Stimulated activated CD4-positive, alpha-beta T cell treated with anti-CD3 and anti-CD28 coated beads, TNF-alpha, amount 100 ng/mL, for 1 hour (primary cell): ENCODE measurements at places on chromosomes 13 and 19.
A peak's percentile ranks its signal among the peaks of the same experiment; 100 is the strongest.

GRCh38 chr19:40565910-40566495, 10.7 kb upstream of the SHKBP1 start:
- no peak for DNase-seq

GRCh38 chr19:33795370-33796163, 1.1 kb upstream of the KCTD15 start:
- no peak for DNase-seq

DNA sequence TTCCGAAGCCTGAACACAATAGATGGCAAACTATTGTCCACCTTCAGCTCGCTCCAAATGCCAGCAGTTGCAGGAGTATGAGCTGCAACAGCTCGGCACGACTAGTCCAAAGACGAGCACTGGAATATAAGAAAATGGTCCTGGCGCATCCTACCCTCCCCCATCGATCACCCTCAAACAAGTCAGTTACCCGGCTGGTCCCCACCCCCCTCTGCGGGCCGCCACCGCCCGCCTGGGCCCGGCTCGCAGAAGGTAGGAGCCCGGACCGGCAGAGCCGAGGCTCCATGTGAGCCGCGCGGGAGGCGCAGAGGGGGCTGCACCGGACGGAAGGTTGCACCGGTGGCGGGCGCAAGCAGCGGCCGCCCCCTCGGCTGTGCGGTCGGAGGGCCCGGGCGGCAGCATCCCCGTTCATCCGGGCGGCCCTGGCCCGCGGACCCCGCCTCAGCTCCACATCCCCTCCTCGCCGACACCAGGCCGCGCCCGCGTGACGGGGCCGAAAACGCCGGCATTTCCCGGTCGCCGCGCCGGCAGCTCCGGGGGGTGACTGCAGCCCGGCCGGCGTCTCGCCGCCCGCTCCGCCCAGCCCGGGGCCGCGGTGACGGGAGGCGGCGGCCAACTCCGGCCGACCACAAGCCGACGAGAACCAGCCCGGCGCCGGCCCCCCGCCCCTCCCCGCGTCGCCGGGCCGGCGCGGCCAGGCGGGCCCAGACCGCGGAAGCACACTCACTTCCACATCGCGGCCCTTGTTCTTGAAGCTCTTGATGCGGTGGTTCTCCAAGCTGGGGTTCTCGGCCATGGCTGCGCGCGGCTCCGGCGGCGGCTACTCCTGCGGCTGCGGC, 552 bp downstream of the KPNA3 start:
- peak; percentile 15 for DNase-seq

DNA sequence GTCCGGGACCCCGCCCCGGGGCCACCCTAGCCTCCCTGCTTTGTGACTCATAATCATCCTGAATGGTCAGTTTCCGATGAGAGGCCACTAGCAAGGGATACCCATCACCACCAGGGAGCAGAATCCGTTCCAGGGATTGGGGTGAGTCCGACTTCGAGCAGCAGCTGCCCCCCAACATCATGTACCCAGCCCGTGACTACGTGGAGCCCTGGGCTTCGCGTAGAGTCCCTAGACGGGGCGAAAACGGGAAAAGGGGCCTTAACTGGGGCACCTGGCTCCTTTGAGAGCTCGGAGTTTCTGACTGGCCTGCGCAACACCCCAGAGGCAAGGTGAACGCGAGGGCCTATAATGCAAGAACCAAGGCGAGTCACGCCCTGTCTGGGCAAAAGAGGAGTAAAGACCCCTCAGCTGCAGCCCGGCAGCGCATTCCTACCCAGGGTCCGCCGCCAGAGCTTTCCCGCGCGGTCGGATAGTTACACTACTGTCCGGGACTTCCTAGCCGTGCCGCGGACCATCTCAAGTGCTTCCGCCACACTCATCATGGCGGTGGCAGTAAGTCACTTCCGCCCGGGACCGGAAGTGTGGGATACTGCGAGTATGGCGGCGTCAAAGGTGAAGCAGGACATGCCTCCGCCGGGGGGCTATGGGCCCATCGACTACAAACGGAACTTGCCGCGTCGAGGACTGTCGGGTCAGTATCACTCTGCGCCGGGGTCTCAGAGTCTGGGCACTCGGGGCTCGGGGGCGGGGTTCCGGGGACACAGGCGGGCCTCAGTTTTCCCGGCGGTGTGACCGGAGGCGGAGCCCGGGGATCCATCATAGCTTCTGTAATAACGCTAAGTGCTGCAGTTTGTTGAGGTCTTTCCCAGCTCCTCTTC, at the start of gene NDUFA13:
Gene NDUFA13, plus strand, starts transcription at position 584 of the 878 bp plus-strand sequence. Its CDS starts 14 bp downstream, at position 598.
- peak; percentile 96 for DNase-seq

DNA sequence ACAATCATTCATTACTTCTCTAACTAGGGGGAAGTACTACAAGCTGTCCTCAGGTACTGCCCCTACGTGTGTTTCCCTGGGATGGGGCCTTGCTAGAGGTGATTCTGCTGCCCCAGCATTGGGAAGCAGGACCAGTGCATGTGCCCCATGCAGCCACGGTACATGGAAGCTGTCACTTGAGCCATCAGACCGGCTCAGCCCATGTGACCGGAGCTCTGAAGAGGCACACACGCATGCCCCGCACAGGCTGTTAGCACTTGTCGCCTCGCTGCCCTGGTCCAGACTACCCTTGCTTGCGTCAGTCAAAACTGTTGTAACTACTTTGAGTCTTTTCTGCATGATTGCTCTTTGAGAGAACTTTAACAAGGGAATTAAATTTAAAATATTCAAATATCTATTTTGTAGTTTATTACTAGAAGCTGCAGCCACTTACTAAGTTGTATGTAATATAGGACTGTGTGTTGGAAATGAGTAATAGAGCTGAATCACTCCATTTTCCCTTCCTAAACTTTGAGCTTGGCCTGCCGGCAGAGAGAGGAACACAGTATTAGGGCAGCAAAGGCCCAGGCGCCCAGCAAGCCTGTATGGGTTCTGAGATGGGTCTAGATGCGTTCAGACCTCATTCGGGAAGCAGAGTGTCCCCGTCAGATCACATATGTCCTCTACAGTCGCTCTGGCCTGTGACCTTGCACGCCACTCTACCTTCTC, 42.2 kb downstream of the DHRS12 start:
- DNase-seq = no peak

GRCh38 chr13:27962128-27962841, 6.8 kb downstream of the CDX2 start:
- no peak for DNase-seq

DNA sequence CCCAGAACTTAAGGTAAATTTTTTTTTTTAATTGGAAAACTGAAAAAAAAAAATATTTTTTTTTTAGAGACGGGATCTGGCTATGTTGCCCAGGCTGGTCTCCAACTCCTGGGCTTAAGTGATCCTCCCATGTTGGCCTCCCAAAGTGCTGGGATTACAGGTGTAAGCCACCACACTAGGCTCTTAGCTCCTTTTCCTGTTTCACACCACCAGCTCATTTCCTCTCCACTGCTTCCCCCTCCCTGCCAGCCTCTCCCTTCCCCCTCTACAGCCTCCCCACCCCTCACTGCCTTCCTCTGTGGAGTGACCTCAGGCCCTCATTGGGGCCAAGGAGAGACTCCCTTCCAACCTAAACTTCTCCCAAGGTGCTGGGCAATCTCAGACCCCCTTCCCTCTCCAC, 4.2 kb upstream of the GIPR start:
- no peak for DNase-seq

DNA sequence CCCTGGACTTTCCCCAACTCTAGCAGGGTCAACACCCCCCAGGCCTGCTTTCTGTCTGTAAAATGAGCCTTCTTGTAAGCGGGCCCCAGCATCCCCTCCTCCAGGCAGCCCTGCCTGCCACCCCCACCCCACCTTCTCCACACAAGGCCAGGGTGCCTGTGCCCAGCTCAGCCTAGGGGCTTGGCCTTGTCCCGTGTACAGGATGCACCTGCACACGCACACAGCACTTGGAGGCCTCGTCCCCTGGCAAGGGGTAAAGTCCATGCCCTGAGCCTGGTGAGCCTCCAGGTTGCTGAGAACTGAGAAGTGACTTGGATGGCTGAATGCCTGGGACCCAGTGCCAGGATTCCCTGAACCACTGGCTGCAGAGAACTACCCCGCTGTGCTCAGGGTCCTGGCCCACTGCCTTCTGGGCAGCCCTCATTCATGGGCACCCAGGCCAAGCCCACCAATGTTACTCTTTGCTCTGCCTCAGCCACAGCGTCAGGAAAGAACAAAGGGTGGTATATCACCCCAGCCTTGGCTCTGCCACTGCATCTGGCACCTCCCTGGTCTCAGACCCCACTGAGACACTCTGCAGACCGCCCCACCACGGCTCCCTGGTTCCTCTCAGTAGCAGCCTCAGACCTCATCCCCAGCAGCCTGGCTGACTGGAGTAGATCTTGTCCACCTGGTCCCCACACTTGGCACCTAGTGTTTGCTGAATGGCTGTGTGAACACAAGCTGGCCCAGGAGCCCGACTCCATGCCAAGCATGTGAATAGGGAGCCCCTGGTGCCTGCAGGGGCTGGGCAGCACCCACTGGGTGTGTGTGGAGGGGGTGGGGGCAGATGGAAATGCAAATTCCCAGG, 1.8 kb upstream of the TM6SF2 start:
- DNase-seq = no peak

GRCh38 chr19:55014714-55015113, 23.4 kb downstream of the GP6 start:
- no peak for DNase-seq

- DNase-seq = no peak
Measured at GRCh38 chr13:107590556-107590955, 624.8 kb downstream of the LIG4 start.

- DNase-seq = no peak
Measured at GRCh38 chr19:38221421-38221820, 2.6 kb downstream of the DPF1 start.

DNA sequence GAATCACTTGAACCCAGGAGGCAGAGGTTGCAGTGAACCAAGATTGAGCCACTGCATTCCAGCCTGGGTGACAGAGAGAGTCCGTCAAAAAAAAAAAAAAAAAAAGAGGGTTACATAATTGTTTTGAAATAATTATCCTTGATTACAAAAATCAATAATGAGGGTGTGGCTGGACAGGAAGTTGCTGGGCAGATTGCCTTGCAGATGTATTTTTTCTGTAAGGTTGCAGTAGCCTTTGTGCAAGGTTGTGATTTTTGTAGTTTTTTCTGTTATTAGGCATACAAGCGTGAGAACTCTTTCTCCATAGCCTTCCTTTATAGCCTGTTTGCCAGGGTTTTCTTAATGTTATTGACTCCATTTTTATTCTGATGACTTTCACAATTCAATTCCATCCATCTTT, 40.7 kb upstream of the SIN3B start:
- DNase-seq = no peak

- DNase-seq = no peak
Measured at GRCh38 chr13:100658363-100658762, 16.2 kb downstream of the TMTC4 start.

DNA sequence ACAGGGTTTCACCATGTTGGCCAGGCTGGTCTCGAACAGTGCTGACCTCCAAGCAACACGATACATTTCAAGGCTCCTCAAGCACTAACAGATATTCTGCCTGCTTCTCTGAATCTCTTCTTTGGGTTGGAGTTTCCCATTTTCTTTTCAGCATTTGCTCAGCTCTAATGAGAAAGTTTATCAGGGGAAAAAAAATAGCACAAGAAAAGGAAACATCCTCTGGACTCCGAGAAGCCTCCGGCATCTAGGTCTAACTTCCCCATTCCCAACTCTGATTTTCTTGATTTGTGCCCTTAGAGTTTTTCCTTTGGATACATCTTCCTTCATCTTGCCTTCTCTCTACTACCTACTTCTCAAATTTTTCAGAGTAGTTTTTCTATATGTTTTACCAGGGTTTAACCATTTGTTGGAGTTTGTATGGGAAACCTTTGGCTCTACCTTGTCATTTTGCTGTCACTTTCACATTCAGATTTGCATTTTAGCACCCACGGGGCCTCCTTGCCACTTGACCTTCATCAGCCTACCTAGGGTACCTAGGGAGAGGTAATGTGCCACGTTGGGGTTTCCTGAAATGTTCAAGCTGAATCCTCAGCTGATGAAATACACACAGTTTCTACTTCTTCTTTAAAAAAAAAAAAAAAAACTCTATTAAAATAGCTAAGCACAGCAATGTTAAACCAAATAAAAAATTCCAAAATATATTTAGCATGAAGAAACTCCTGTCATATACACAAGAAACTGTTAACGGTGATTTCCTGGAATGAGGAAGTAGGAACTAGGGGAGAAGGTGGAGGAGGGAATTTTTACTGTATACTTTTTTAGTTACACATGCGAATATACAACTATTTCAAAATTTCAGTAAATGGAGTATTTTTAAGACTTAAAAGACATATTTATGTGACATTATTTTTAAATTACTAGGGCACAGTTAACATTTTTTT, 5.1 kb upstream of the USP12 start:
- no peak for DNase-seq

DNA sequence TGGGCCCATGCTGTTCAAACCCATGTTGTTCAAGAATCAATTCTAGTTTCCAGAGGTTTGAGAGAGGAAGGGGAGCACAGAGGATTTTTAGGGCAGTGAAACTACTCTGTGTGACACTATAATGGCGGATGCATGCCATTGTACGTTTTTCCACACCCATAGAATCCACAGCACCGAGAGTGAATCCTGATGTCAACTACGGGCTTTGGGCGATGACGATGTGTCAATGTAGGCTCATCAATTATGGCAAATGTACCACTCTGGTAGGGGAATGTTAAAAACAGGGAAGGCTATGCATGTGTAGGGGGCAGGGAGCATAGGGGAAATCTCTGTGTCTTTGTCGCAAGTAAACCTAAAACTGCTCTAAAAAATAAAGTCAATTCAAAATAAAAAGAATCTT, 70.7 kb upstream of the UBAC2 start:
- no peak for DNase-seq

GRCh38 chr13:40221460-40222201, 444.8 kb downstream of the FOXO1 start:
- no peak for DNase-seq

GRCh38 chr19:33063356-33063752, 1.3 kb downstream of the RHPN2 start:
- no peak for DNase-seq

- DNase-seq = no peak
Measured at GRCh38 chr19:55080121-55080967, 4.7 kb downstream of the EPS8L1 start.

- DNase-seq = no peak
Measured at GRCh38 chr19:1582201-1582600, 10.5 kb downstream of the MBD3 start.

DNA sequence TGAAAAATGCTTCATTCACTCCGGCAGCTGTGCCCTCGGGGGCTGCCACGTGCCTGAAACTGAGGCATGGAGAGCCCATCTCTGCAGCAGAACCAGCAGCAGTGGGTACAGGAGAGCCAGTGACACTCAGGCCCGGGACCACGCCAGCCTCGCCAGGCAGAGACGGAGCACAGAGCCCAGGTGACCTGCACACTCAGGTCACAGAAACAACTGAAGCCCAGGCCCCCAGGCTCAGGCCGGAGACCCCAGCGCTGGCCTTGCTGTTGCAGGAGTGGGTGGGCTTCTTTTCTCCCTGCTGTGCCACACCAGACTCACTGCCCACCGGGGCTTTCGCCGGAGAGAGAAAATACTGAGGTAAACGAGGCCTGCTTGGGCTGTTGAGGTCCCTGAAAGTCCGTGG, 117.3 kb downstream of the SOX1 start:
- DNase-seq = no peak

GRCh38 chr13:60925686-60926085, 490.0 kb downstream of the PCDH20 start:
- no peak for DNase-seq

GRCh38 chr19:31418692-31419430, 69.6 kb upstream of the TSHZ3 start:
- DNase-seq = no peak

- DNase-seq = no peak
Measured at GRCh38 chr13:112194167-112194530, 127.2 kb downstream of the SOX1 start.

GRCh38 chr19:4376028-4376670, 24.2 kb downstream of the SH3GL1 start:
- DNase-seq = no peak

- DNase-seq = no peak
Measured at GRCh38 chr13:69866555-69866954, 241.1 kb upstream of the ATXN8OS start.
